ENCODE measurements at places on chromosomes 6 and 20.
A peak's percentile ranks its signal among the peaks of the same experiment; 100 is the strongest.

GRCh38 chr6:115004204-115004603 is 661.4 kb upstream of the HS3ST5 start:
- no peak for DNase-seq

DNA sequence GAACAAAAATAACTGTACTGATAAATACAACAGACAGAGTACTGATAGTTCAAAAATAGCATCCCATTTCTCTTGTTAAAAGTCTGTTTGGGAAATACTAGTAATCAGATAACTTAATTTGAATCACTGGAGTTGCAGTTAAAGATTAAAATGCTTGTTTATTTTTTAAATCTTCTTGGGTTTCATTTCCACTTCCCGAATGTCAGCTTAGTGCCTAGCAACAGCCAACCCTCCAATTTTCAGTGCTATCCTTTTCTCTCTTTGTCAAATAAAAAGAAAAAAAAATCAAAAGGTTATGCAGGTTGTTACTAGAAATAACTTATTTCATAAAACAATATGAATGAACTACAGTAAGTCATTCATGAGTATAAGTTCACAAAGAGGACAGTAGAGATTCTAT is 257.7 kb upstream of the STXBP5 start:
- no peak for DNase-seq

DNA sequence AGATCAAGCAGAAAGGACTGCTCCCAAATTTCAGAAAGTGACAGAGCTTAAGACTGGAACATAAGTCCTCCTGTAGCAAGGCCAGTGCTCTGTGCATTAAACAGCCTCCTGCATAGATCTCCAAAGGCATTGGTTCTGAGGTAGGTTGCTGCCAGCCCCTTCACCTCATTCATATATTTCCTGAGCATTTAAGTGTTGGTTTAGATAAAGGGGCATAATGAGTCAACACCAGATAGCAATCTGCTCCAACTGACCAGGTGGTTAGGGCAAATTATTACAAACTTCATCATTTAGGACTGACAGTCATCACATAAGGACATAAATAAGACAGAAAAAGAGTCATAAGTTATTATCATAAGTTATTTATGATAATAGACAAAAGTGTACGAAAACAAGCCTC is 10.7 kb downstream of the PTPRK start:
- DNase-seq: peak; percentile 21

- no peak for DNase-seq
These were observed 2.1 kb downstream of the EGFL8 start for GRCh38 chr6:32166411-32167061.

DNA sequence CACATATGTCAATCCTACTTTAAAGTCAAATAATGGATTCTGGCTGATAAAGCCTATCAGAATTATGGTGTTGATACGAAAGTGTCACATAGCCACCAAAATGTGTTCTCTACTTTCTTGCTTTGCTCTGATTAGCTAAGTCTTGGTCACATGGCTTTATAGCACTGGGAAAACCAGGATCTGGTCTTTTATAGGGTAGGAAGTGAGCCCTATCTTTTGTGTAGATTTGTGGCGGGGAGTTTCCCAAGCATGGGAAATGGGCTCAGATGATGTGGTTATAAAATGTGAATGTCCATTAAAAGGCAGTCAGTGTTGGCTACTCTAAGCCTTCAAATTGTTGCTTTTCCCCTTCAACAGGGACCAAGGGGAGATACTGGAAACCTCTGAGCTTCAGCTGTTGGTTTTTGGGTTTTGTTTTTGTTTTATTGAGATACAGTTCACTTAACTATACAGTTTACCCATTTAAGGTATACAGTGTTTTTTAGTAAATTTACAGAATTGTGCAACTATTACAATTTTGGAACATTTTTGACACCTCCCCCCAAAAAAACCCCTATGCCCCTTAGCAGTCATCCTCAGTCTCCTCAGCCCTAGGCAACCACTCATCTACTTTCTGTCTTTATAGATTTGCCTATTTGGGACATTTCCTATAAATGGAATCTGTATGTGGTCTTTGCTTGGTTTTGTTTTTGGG is 12.2 kb downstream of the RRP36 start:
- no peak for DNase-seq

- DNase-seq: peak; percentile 51
These were observed 2.6 kb downstream of the PRSS35 start for GRCh38 chr6:83514866-83515466.

GRCh38 chr6:131281471-131282270 is 146.4 kb downstream of the AKAP7 start:
- DNase-seq: peak; percentile 47

DNA sequence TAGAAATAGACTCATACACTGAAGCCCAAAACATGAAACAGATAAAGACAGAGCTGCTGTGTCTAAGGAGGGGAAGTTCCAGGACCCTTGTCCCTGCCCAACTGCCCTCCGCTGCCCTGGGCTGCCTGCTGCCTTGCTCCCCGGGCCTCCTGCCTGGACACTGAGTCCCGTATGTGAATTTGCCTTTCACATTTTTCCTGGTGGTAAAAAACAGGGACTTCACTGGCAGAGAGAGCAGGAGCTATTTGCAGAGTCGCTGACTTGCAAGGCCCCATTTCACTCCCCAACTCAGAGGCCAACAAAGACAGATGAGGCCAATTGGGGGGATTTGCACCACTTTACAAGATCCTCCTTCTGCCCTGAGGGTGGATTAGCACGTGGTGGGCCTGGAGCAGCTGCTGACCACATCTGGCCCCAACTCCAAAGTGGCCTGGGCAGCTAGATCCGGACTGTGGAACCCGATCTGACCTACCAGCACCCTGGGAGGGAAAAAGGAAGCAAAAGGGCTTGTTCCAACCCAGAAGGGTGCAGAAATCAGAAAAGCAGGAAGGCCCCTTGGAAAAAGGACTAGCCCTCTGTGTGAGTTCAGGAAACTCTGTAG is 61.4 kb downstream of the NOL4L start:
- DNase-seq: no peak

DNA sequence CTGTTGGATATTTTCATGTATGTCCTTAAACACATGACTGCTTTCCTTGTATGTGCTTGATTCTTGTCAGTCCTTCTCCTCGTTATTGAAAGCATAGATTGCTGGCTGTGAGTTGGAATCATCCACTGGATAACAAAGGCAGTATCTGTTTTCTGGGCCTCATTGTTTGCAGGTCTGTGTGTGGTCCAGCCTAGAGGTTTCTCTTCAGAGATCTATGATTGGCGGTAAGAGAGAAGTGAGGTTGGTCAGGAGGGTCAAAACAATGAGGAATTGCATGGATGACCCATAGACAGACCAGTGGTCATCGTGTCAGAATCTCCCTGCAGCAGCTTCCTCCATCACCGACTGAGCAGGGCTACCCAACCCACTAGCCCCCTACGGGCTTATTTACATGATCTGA is 915.0 kb downstream of the KIF16B start:
- DNase-seq: no peak

- peak; percentile 10 for DNase-seq
These were observed 29.4 kb downstream of the PLCB1 start for GRCh38 chr20:8161264-8162071.

GRCh38 chr6:41092421-41093140 is 19.8 kb downstream of the NFYA start:
- peak; percentile 14 for DNase-seq

- DNase-seq: no peak
These were observed 29.1 kb upstream of the STX16 start for GRCh38 chr20:58621906-58622548.

DNA sequence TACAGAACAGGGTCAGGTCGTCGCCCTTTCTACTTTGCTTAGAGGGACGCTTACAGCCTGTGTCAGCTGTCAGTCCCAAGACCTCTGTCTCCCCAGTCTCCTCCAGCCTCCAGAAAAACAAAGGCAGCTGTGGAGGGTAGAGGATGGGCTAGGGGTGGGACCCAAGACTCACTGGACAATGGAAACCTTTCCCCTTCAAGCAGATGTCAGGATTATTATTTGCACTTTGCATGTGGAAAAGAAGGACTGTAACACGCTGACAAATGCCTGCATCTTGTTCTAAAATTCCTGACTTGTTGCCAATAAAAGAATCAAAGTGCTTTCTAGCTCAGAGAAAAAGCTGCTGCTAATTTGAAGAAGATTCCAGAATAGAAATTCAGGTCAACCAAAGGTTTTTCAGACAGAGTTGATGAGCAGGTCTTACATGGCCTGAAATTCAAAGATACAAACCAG is 58.7 kb downstream of the SNX5 start:
- DNase-seq: no peak

DNA sequence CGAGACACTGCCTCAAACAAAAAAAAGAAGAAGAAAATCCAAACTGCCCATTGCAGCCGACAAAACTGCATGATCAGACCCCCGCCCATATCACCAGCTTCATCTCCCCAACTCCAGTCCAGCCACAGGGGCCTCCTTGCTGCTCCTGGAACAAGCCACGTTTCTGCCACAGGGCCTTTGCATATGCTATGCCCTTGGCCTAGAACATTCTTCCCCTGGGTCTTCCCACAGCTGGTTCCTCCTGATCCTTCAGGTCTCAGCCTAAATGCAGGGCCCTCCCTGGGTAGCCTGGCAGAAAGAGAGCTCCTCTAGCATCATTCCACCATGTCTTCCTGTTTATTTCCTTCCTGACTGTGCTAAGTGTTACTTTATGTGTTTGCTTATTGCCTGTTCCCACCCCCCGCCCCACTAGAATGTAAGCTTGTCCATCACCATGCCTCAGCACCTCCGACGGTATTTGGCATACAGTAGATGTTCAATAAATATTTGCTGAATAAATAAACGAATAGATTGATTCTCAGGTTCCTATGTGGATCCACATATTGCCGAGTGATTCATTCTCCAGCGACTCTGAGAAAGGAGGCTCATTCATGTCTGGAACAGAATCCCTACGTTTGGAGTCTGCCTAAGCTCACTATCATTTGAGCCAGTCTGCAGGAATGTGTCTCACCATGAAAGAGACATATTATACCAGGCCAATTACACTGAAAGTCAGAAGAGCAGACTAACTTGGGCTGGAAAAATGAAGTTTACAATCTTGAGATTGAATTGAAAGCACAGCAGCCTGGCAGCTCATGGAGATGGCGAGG is 56.1 kb downstream of the NFATC2 start:
- no peak for DNase-seq

- DNase-seq: no peak
These were observed 83.7 kb downstream of the YTHDF1 start for GRCh38 chr20:63132131-63132714.

- DNase-seq: no peak
These were observed 84.0 kb downstream of the MTHFD1L start for GRCh38 chr6:150949526-150949925.

GRCh38 chr6:41379306-41379705 is 43.9 kb downstream of the NCR2 start:
- DNase-seq: no peak

- DNase-seq: peak; percentile 92
These were observed at the start of gene ZBTB12 for GRCh38 chr6:31901953-31902643. Gene ZBTB12 (minus strand): TSS chr6:31902086. CDS start chr6:31901305, 781 bp downstream.
